ENCODE measurements at places on chromosomes 2 and 18.

DNA sequence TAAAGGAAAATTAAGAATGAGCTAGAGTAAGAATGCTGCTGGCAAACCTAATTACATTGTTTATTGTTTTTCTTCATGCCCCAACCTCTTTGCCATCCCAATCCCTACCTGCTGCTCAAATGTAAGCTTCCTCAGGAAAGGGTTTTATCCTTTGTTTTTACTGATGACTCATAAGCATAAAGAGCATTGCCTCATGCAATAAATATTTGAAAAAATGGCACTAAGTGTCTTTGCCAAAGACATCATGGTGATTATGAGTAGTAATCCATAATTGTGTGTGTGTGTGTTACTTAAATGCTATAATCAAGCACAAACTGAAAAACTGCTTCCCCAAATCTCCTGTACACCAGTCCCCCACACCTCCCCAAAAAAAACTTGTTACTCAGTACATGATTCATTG lies 53.4 kb downstream of the DNER start:
- DNase-seq = no peak

DNA sequence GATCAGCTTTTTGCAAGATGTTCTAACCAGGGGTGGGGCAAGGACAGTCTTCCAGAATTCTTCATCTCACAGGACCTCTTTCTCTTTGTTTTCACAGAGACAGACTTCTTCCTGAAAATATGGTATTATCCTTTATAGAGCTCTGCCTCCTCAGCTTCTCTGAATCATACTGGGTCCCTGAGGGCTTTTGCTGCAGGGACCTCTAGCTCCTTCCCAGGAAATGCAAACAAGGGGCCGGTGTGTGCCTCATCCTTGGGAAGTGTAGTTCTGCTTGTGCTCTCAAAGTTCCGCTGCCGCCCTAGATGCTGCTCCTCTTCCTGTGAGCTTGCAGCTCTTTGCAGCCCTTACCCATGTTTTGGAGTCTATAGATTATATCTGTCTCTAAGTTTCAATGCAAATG lies 99.5 kb upstream of the NPAS2 start:
- no peak for DNase-seq

- DNase-seq = no peak
These were observed 194.5 kb upstream of the NXPH2 start for GRCh38 chr2:138974651-138975050.

DNA sequence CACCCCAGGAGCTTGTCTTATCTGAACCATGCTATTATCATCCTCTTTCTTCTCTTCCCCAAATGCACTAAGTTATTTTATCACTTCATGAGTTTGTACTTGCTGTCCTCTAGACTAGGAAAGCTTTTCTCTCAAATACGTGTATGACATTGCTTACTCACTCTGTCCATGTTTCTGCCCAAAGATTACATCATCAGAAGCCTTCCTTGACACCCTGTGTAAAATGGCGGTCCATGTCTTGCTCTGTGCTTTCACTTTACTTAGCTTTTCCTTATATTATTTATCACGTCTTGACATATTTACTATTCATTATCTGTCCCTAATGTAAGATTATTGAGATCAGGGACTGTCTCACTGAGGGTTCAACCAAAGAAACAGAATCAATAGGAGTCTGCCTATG lies 196.1 kb upstream of the ZEB2 start:
- DNase-seq = no peak

DNA sequence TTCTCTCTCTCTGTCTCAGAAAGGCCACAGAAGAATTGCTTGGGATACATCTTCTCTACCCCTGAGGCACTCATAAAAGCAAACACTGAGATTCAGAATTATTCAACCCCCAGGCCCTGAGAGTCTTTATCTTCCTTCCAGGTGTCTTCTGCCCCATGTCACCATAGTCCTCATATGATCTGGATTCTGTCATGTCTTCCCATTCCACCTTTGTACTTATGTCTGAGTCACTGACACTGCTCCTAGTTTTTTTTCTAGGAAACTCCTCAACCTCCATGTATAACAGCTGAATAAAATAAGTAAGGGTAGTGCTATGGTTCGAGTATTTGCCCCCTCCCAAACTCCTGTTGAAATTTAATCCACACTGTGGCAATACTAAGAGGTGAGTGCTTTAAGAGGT lies 11.6 kb downstream of the HIBCH start:
- DNase-seq = no peak

- DNase-seq = no peak
These were observed at the start of gene GALNT5 for GRCh38 chr2:157257312-157258252. TSS of gene GALNT5 (plus strand) at chr2:157257705. CDS start at chr2:157258083, 378 bp downstream.

- no peak for DNase-seq
These were observed 44.2 kb upstream of the AQP4 start for GRCh38 chr18:26909599-26910290.

DNA sequence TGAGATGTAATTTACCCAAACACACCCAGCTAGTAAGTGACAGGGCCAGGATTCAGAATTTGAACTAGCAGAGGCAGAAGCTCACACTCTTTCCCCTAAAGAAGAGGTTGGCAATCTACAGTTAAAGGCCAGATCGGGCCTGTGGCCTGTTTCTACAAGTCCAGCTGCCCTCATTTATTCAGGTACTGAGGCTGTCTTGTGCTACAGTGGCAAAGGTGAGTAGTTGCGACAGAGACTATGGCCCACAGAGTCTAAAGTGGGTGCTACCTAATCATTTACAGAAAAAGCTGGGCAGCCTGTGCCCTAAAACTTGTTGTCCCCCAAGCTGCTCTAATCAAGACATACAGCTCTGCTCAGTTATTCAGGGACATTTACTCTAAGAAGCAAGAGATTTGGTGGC lies 86.8 kb downstream of the RTN4 start:
- no peak for DNase-seq

GRCh38 chr2:23208339-23208738 lies 176.6 kb upstream of the KLHL29 start:
- no peak for DNase-seq

- DNase-seq = no peak
These were observed 27.0 kb downstream of the GAD1 start for GRCh38 chr2:170843656-170844055.

DNA sequence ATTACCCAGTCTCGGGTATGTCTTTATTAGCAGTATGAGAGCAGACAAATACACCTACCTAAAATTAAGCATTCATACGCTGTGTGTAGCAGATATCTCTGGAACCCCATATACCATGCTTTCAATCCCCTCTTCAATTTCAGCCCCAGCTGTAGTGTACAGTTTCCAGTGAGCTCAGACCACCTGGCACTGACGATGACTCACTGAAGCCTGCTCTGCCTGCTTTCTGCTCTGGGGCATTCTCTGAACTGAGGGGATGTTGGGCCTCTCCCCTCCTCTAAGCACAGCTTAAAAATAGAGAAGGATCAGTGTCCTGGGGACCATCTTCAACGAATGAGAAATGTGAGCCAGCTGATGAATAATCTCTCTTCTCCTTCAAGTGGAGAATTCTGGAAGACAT lies 8.7 kb upstream of the CCL20 start:
- DNase-seq = no peak
